ENCODE measurements at places on chromosomes 7 and 10.

DNA sequence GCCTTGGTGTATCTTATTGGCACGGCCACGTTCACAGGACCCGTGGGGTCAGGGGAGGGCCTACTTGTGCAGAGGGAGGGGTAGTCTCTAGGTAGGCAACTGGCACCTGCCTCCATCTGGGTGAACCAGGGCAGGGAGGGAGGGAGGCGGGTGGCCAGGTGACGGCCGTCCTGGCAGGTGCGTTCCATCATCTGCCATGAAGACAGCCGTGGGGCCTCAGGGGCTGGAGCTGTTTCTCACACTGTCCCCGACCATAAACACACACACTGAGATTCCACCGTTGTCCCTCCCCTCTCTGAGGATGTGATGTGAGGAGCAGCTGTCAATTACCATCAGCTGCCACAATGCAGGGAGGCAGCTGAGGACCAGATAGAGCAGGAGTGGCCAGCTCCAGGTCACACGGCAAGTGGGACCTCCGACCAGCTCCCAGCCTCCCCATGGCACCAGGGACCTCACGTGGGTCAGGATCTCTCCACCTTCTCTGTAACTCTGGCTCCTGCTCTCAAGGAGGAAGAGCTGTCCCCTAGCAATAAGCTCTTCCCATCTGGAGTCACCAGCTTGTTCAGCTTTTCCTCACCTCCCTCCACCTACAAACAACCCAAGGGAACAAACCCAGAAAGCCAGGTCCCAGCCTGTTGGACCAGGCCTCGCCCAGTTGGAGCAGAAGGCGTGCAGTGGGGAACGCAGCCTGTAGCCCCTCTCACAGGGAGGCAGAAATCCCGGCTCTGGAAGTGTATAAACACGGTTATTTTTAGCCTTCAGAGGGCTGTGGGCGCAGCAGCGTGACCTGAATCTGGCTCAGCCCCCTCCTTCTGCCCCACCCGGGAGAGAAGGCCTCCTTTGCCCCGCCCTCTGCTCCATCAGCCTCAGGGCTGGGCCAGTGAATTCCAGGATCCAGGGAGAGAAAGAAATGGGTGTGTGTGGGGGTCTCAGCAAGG lies 33.1 kb downstream of the ZMIZ1 start:
- DNase-seq, result peak; percentile 69

GRCh38 chr10:88896994-88897853 lies 17.2 kb downstream of the STAMBPL1 start:
- DNase-seq, result no peak

- no peak for DNase-seq
Observed at GRCh38 chr7:91149341-91150246, 114.6 kb upstream of the FZD1 start.

DNA sequence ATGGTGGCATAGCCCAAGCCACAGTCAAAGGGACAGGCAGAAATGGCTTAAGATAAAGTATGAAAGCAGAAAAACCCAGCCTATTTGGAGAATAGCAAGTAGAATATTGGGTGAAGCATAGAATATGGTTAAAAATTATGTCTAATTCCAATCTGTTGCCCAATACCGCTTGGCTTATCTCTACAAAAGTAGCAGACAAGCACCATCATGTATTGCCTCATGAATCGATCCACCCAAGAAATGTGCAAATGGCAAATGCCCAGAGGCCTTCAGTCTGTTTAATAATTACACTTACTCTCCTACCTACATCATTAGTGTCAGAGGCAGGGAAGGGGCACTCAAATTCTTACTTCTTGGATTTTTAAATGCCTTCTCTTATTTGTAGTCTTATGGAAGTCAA lies 130.9 kb upstream of the ADAM12 start:
- DNase-seq, result no peak

DNA sequence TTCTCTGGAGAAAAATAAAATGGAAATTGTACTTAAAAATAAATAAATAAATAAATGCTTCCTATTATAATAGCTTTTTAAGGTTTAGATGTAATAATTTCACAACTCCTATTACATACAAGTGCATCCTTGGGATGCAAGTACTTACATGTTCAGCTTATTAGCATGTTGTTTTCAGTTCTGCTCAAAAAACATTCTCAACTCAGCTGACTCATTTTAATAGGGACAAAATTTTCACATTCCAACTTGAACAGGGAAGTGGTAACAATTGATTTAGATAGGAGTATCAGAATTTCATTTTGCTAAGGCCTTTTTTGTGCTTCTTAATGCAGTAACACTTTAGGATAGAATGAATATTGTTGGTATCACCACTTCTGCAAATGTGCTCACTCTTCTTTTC lies 16.7 kb upstream of the PAPSS2 start:
- no peak for DNase-seq

- no peak for DNase-seq
Observed at GRCh38 chr10:24318517-24318916, 109.6 kb downstream of the KIAA1217 start.

GRCh38 chr10:103781329-103782061 lies 73.9 kb downstream of the SH3PXD2A start:
- DNase-seq, result peak; percentile 8

Data from NCI-H526 (cell line).